NB4 (cell line): ENCODE measurements at places on chromosomes 7 and 10.
A peak's percentile ranks its signal among the peaks of the same experiment; 100 is the strongest.

- DNase-seq = peak; percentile 96
Measured at GRCh38 chr10:45379891-45380540, 6.0 kb downstream of the ALOX5 start.

DNA sequence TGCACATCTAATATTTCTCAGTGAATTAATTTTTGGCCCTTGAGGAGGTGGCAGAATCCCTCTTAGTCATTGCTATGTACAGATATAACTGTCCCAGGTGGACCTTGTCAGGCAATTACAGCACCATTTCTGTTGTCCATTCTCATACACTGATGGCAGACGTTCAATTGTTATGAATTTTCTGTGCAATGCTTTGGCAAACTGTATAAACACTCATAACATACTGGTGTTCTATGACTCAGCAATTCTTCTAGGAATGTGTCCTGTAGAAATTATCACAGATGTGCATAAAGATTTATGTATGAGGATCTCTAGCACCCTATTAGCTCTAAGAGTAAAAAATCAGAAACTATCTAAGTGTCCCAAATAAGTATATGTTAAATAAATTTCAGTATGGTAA, 80.8 kb downstream of the DNAJB9 start:
- no peak for DNase-seq

DNA sequence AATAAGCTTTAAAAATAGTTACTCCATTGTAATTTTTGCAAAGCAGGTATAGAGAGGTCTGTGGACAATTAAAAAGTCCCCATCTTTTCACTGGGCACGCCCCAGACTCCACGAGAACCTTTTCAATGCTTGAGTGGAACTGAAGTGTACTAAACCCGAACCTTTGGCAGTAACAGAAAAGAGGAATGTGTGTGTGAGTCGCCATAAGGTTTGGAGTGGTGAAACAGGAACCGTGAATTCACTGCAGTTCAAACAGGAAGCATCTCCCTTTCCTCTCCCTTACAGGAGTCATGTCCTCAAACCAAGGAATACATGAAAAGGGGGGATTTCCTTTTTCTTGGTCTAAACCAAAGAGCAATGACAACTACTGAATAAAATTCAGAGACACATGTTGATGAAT, 23.2 kb downstream of the NDUFB2 start:
- DNase-seq = peak; percentile 74

GRCh38 chr10:28359334-28359733, 56.5 kb upstream of the MPP7 start:
- DNase-seq = no peak
